Activated CD8-positive, alpha-beta memory T cell treated with anti-CD3 and anti-CD28 coated beads for 4 hours (primary cell): ENCODE measurements at places on chromosomes 6 and 20.

- no peak for DNase-seq
Measured at GRCh38 chr6:100491952-100492670, 27.4 kb upstream of the SIM1 start.

DNA sequence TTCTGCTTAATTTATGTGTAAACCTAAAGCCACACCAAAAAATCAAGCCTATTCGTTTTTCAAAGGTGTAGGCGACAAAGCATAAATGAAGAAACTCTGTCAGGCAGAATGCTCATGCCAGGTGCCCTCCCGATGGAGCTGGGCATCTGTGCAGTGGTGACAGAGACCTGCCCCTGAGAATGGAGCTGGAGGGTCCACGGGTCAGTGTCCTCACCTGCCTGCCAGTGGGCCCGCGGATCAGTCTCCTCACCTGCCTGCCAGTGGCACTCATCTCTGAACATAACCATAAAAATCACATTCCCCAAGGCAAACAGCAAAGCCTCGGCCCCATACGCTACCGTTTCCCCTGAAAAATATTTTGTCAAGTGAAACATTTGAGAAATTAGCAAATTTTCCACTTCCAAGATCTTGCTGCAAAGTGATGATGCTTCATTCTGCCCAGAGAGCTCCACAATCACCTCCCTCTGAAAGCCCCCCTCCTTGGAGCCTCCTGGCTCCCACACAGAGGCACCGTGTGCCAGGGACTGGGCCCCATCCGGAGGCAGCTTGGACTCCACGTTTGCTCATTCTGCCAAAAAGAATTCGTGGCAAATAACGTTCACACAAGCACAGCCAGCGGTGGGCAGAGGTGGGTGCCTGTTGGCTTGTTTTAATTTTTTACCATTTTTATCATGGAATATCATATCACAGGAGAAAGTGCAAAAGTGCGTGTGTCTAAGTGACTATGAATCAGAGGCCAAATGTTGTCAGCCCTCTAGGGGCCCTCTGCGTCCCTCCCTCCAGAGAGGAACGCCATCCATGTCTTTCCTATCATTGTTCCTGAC lies 88.8 kb downstream of the YTHDF1 start:
- no peak for DNase-seq

DNA sequence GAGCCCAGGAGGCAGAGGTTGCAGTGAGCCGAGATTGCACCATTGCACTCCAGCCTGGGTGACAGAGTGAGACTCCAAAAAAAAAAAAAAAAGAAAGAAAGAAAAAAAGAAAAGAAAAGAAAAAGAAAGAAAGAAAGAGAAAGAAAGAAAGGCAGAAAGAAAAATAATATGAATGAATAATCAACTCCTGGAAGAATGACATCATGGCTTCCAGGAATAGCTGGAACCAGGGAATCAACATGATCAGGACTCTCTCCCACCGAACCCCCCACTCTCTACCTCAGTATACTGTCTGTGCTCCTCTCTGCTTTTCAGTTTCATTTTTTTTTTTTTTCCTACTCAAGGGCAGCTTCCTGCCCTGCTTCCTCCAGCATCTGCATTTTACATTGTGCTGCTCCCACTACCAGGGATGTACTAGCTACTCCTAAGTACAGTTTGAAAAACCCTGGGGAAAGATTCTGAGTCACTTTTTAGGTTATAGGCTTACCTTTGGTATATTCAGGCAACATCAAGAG lies 19.7 kb upstream of the MTCL3 start:
- no peak for DNase-seq

- no peak for DNase-seq
Measured at GRCh38 chr6:37396571-37397180, 36.3 kb upstream of the CMTR1 start.

- DNase-seq, result no peak
Measured at GRCh38 chr6:40724886-40725285, 137.7 kb upstream of the LRFN2 start.

GRCh38 chr6:110307368-110307767 lies 50.8 kb downstream of the METTL24 start:
- DNase-seq, result no peak

DNA sequence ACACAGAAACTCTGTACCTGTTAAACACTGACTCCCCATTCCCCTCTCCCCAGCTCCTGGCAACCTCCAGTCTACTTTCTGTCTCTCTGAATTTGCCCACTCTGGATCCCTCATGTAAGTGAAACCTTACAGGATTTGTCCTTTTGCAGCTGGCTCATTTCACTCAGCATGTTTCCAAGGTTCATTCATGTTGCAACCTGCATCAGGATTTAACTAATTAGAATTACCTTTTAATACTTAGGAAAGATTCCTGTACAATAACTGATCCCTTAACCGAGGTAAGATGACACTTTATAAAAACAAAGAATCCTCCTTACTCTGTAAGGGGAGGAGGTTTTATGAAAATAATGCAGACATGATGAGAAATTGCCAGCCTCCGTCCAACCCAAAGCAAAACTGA lies 113.1 kb upstream of the MTHFD1L start:
- no peak for DNase-seq

GRCh38 chr20:43681991-43682410 lies 15.1 kb downstream of the MYBL2 start:
- DNase-seq, result no peak

GRCh38 chr6:80259118-80259517 lies 152.6 kb downstream of the BCKDHB start:
- DNase-seq, result no peak

- DNase-seq, result no peak
Measured at GRCh38 chr20:6877633-6878032, 110.1 kb downstream of the BMP2 start.

DNA sequence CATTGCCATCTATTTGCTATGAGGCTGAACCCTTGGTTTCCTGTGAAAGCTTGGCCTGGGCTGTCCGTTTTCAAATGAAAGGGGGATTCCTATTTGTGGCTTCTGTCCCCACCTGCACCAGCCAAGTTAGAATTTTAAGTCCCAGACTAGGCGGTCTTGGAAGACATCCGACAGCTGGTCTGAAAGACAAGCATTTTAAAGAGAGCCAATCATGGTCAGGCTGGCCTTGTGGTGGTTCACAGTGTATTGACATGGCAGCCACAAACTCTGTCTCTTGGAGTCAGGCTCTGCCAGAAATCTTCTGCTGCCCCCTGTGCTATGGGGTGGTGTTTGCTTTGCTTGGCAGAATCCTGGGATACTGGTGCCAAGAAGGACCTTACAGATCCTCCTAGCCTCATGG lies 319.2 kb upstream of the MOCS1 start:
- no peak for DNase-seq

DNA sequence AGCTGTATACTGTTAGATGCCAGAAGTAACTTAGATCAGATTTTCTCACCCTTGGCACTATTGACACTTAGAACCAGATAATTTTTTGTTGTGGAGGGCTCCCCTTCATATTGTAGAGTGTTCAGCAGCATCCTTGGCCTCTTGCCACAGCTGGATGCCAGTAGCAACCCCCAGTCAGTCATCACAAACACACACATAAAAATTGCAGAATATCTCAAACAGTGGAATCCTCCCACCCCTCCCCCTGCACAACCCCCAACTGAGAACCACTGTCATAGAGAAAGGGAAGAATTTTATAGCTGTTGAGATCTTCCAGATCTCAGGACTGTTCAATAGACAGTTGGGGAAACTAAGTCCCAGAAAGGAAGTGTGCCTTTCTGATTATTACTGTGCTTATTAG lies 81.2 kb upstream of the VSTM2L start:
- DNase-seq, result no peak

- no peak for DNase-seq
Measured at GRCh38 chr20:478949-479429, 16.7 kb upstream of the TBC1D20 start.

GRCh38 chr6:93515736-93516135 lies 96.4 kb upstream of the EPHA7 start:
- DNase-seq, result no peak

GRCh38 chr6:121442576-121442975 lies 7.1 kb downstream of the GJA1 start:
- DNase-seq, result no peak

GRCh38 chr6:53707108-53707897 lies 41.7 kb upstream of the KLHL31 start:
- DNase-seq, result no peak

GRCh38 chr20:48287021-48287494 lies 501.8 kb upstream of the SULF2 start:
- DNase-seq, result no peak

- no peak for DNase-seq
Measured at GRCh38 chr6:139983555-139984276, 609.3 kb upstream of the CITED2 start.

GRCh38 chr20:50747275-50747674 lies 15.9 kb downstream of the PARD6B start:
- no peak for DNase-seq

- DNase-seq, result no peak
Measured at GRCh38 chr6:121965739-121966138, 433.7 kb upstream of the HSF2 start.

- DNase-seq, result no peak
Measured at GRCh38 chr6:16064671-16065072, 64.2 kb upstream of the MYLIP start.

GRCh38 chr20:59013959-59014608 lies 5.1 kb upstream of the TUBB1 start:
- DNase-seq, result no peak

- DNase-seq, result no peak
Measured at GRCh38 chr20:32511358-32512046, 73.6 kb downstream of the NOL4L start.

- DNase-seq, result no peak
Measured at GRCh38 chr6:122476131-122476530, 4.5 kb upstream of the SERINC1 start.

DNA sequence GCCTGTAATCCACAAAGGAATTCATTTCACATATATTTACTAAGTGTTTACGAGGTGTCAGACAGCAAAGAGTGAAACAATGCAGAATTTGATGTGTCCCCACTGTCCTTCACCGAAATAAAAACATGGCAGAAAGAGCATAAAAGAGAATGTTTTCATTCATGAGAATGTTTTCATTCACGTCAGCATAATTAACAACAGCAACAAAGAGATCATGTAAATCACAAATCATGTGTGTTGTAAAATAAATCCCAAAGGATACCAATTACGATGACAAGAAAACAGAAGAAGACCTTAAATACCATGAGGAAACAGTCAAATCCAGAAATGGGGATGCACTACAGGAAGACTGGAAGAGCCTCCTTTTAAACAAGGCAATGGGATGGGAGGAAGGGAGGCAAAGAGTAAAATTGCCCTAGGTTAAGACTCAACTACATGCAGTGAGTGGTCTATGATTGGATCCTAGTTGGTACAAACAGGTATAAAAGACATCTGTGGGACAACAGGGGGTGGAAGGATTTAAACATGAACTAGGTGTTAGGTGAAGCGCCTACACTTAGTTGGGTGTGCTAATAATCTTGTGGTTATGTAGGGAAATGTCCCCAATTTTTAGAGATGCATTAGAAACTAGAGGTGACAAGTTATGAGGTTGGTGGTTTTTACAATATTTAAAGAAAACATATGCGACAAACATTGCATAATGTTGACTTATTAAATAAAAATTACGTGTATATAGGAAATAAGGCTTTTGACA lies 1.5 kb downstream of the ZSCAN31 start:
- no peak for DNase-seq
